ENCODE measurements at places on chromosomes 13 and 19.

GRCh38 chr13:110251193-110251819 lies 55.7 kb downstream of the COL4A1 start:
- DNase-seq: no peak

GRCh38 chr13:30454991-30455390 lies 10.7 kb downstream of the HMGB1 start:
- no peak for DNase-seq

DNA sequence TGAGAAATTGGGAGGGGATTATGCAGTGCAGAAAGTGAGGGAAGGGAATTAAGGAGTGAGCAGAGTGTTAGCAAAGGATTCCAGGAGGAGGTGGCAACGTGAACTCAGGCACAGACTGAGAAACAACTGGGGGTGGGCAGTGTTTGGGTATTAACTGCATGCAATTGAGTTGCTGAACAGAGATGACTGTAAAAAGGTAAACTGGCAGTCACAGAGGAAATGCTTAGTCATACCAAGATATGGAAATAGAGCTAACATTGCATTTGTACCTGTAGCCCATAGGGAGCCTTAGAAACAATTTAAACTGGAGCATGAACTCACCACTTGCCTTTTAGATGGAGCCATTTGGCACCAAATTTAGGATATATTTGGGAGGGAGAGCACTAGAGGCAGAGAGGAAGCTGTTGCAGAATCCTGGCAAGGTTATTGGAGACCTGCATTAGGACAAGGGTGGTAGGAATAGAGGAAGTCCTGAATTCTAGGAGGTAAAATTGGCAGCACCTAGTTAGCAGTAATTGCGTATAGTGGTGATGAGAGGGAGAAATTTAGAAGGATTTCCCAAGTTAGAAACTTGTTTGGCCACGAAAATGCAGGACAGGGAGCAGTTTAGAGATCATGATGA lies 100.6 kb upstream of the FRY start:
- DNase-seq: no peak

DNA sequence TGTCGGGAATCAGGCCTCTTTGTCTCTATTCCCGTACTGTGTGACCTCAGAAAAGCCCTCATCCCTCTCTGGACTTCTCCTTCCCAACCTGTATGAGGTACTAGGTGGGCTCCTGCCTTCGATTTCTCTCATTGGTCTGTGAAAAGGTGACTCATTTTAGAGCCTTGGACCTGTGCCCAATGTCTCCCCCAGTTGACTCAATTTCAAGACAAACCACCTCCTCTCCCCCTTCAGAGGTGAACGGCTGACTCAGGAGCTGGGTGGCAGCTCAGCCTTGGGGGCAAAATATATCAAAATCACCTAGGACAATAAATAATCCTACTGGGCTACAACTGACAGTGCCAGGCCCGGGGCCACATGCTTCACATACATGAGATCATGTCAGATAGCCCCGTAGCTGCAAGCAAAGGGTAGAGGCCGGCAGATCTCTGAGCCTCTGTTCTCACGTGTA lies 630 bp downstream of the COQ8B start:
- peak; percentile 92 for DNase-seq

DNA sequence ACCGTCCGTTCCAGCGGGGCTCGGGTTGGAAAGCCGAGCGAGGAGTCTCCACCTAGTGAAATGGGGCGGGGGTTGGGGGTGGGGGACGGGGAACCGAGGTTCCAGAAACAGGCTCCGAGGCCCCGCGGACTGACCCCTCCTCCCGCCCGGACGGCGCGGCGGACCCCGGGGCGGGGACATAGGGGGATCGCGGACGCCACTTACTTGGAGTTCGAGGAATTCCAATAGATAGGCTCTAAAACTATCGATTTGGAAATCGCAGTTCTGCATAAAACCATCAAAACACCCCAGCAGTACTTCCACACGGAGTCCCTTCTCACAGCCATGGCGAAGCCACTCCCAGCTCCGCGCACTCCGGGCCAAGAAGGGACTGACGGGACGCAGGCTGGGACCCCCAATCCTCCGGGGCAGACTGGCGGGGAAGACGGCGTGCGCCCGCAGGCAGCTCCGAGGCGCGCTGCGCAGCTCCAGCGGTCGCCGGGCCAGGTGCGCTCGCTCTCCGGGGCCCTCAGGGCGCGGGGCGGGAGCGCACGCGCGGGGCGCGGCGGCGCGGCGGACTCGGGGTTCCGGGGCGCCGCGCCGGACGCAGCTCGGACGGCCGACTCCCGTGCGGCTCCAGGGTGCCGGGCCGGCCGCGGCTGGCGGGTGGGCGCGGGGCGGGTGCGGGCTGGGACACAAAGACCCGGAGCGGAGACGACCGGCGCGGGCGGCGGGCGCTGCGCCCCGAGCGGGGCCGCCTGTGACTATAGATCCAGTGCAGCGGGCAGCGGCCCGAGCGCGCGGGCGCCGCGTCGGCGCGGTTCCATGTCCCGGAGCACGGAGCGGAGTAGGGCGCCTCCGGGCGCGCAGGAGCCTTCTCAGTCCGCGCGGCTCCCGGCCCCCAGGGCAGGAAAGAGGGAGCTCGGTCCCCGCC lies 567 bp downstream of the EFNB2 start:
- DNase-seq: peak; percentile 34

DNA sequence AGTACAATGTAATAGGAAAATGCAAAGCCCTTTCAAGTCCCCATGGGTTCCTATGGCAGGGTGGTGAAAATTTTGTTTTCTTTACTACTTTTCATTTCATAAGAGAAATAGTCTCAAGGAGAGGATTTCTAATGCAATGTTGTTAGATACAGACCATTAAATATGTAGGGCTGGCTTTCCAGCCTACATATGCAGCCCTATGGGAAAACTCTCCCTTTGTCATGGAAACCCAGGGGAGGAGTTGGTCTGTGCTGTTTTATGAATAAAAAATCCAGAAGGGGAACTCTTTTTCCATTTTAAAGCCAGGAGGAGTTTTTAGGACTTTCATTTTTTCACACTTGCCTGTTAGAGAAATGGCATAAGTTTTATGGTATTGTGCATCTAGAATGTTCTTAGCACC lies 119.6 kb downstream of the DCT start:
- DNase-seq: no peak

- no peak for DNase-seq
Measured at GRCh38 chr19:33401683-33402420, 28.3 kb downstream of the CEBPG start.

DNA sequence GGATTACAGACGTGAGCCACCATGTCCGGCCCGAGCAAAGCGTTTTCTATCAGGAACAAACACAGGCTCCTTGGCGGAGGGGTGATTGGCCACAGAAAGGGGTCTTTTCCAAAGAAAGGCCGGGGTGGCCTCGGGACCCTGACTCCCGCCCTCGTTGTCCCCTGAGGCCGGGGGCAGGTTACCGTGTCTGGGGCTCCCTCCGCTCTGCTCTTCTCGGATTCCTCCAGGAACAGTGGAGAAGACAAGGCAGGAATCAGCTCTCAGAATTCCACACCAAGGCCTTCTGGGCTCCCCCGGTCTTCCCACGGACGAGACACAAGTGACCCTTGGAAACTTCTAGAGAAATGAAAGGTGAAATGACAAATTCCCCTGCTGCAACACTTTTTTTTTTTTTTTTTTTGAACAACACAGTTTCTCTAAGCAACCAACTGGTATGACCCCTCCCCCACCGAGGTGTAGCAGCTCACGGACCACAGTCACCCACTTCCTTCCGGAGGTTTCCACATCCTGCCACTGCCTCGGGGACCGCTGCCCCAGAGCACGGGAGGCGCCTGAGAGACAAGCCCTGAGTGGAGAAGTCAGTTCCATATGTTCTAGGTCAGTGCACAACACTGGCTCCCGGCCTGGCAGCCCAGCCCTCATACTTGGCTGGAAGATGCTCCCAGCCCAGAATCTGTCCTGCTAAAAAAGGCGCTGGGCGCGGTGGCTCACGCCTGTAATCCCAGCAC lies 11.0 kb downstream of the MOB3A start:
- DNase-seq: peak; percentile 58

- DNase-seq: peak; percentile 67
Measured at GRCh38 chr13:34678154-34678553, 263.9 kb upstream of the NBEA start.

DNA sequence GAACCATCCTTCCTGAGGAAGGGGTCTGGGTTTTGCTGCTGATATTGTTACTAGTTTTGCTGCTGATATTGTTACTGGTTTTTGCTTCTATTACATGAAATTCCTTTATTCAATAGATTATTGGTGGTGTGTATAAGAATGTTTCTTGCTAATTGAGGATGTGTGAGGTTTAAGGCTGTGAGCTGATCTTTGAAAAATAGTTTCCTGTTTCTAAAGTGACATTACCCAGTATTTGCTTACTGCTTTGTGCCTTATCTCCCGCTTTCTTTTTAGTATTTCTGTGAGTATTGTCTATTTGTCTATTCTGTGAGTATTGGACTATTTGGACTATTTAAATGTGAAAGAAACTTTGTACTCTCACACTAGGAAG lies 38.2 kb upstream of the C1QTNF9 start:
- DNase-seq: no peak

DNA sequence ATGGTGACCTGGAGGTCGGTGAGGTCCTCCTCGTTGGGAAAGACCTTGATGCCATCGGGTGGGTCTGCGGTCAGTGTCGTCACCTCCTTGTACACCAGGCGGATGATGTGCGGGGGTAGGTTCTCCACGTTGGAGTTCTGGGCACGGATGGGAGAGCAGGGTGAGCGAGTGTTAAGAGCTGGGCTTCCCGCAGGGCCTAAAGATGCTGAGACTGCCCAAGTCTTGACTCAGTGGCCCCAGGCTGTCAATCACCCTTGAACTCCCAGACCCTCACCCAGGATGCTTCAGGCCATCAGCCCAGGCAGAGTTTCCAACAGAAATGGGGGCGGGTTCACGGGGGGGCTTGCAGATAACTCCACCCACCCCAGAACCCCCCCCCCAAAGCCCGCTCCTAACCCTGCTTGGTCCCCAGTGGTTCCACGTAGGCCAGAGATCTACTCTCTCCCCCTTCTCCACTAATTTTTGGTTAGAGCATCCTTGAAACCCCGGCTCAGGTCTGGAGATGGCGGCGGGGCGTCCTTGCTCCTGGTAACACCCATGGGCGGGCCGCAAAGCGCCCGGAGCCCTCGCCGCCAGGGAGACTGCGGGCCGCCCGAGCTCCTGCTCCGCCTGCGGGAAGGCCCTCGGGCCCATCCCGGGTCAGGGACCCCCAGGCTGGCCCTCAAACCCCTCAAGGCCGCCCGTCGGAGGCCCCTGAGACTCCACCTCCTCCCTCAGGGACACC lies 600 bp downstream of the UBE2S start:
- no peak for DNase-seq

- DNase-seq: no peak
Measured at GRCh38 chr19:18333680-18334079, 6.7 kb upstream of the PGPEP1 start.

GRCh38 chr13:50668691-50669271 lies 174.7 kb downstream of the DLEU7 start:
- DNase-seq: no peak

DNA sequence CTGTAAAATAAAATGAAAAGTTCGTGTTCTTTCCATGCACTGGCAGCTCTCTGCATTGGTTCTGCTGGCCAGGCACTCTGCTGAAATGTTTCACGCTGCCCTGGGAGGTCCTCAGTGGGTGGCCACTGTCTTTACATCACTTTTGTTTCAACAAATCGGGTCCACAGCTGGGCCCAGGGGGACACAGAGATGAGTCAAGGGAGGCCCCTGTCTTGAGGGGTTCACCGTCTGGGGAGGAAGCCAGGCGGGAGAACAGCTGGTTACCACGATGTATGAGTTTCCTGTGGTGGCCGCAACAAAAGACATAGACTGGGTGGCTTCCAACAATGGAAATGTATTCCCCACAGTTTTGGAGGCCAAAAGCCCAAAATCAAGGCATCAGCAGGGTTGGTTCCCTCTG lies 5.1 kb upstream of the KLF2 start:
- no peak for DNase-seq

DNA sequence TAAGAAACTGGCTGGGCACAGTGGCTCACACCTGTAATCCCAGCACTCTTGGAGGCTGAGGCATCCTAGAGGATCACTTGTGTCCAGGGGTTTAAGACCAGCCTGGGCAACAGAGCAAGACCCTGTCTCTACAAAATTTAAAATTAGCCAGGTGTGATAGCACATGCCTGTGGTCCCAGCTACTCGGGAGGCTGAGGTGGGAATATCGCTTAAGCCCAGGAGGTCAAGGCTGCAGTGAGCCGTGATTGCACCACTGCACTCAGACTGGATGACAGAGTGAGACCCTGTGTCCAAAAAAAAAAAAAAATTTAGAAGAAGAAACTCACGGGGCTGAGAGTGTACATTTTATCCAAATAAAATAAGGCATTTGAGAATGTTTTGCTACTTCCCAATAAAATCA lies 58.9 kb downstream of the ZAR1L start:
- DNase-seq: no peak

- DNase-seq: peak; percentile 55
Measured at GRCh38 chr13:110503037-110503901, 58.3 kb downstream of the RAB20 start.

DNA sequence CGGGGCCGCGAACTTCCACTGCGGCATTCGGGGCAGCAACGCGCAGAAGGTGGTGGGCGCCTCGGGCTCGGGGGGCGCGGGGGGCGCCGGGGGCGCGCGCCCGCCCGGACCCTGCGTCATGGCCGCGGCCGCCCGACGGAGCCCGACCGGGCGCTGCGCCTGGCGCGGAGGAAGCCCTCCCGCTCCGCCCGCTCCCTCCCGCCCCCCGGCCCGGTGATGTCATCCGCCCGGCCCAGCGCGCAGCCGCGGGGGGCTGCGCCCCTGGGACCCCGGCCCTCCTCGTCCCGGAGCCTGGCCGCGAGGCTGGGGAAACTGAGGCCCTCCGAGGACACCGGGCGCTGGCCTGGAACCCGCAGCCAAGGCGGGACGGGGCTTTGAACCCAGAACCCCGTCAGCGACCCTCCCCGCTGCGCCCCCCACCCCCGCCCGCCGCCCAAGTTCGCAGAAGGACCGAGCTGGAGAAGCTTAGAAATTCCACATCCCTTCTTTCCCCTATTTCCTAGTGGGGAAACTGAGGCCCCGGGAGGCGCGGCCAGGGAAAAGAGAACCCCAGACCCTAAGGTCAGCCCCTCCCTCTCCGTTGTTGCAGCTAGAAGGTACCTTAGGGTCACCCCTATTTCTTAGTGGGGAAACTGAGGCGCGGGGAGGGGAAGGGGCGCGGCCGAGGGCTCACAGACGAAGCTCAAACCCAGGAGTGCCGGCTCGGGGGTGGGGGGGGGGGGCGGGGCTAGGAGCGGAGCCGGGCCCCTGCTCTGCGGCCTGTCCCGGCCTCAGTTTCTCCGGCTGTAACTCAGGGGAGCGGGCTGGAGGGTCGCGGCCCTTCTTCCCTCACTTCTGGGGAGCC lies at the start of gene SHC2:
SHC2 (minus strand) TSS at position 157 of the 844 bp plus-strand sequence; CDS start at position 120, 37 bp downstream.
- no peak for DNase-seq

GRCh38 chr13:39577203-39577602 lies 25.8 kb downstream of the LHFPL6 start:
- DNase-seq: no peak

DNA sequence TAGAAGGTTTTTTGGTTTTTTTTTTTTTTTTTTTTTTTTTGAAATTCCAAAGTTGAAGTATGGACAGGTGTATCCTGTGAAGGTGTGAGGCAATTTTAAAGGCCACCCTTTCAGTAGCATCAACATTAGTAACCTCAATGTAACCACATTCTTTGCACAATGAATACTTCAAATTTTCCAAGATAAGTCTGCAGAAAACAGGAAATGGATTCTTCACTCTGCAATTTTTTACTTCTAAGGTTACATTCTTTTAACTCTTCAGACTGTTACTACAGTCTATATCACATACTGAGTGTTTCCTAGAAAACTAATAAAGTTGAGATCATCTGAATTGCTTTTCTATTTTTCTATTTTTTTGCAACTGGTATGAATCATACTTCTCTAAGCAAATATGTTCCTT lies 569.0 kb upstream of the GPC6 start:
- no peak for DNase-seq

GRCh38 chr13:49833402-49833801 lies 40.9 kb upstream of the KPNA3 start:
- DNase-seq: no peak

GRCh38 chr19:338421-338820 lies 6.2 kb downstream of the MIER2 start:
- DNase-seq: no peak
